ENCODE measurements at places on chromosomes 6 and 20. TPM values are rescaled to one million over a fixed set of nuclear protein-coding genes. Genes with fewer than 3 reads are reported as not detected.

ARG1 gene
- not detected for total RNA-seq

SCGN gene
- total RNA-seq = 47.1 TPM

CENPW gene
- 42.0 TPM for total RNA-seq

DNA sequence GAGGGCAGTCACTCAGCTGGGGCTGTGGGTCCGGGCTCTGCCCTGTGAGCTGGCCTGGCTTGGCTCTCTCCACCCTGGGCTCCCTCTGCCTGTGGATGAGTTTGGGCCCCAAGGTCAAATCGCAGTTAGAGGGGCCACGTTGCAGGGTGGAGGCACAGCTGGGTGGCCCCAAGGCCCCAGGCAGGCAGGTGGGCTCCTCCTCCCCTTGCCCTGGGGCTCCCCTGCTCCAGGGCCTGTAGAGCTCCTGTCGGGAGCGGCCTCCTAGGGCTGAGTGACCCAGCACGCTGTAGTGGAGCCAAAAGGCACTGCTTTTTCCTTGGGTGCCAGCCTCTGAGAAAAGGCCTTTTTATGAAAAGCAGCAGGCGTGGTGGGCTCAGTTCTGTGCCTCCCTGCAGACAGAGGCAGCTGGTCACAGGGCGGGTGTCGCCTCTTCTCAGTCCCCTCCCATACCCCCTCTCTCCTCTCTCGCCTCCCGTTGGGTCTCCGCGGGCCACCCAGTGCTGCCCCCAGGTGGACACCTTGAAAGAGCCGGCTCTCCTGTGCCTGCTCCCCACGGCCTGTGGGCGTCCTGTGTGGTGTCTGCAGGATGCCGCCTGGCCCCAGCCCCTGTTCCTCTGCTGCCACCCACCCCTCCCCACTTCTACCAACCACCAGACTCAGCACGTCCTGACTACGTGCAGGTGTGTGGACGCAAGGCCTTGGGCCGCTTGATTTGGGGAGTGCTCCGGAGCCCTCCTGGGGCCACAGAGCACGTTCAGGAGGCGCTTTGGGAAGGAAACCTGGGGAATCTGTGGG lies 13.2 kb downstream of the SS18L1 start:
- DNase-seq = no peak

GRCh38 chr6:82645536-82646230 lies 282.1 kb downstream of the TPBG start:
- no peak for DNase-seq

- DNase-seq = no peak
Measured at GRCh38 chr20:571754-572441, 28.3 kb upstream of the CSNK2A1 start.
